Stimulated activated CD4-positive, alpha-beta T cell treated with anti-CD3 and anti-CD28 coated beads, Interleukin-4, amount 100 ng/mL, for 4 hours (primary cell): ENCODE measurements at places on chromosomes 2 and 18.
A peak's percentile ranks its signal among the peaks of the same experiment; 100 is the strongest.

DNA sequence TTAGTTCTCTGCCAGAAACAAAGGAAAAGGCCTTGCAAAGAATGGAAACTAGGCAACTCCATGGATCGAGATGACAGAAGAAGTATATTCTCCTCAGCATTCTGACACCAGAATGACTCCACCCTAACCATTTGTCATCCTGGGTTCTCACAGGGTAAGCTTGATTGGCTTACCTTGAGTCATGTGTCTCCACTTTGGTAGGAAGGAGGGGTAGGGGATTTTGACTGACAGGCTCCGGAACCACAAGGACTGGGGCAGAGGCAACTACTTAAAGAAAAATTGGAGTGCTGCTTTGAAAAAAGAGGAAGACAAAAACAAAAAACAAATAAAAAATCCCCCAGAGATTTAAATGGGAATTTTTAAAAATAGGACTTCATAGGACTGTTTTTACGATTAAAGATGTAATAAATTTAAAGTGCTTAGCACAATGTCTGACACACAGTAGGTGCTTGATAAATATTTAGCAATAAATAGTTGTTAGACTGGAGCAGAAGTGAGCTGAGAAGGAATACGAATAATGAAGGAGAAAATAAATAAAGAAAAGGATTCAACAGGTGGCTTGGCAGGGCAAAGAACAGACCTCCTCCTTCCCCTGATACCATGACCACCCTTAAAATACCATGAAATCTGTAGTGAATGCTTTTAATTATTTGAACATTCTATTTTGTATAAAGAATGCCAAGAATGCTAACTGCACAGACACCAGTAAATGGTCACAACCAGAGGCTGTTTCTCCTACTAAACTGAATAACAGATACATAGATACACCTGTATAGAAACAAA is 230.2 kb downstream of the CDCA7 start:
- no peak for DNase-seq

DNA sequence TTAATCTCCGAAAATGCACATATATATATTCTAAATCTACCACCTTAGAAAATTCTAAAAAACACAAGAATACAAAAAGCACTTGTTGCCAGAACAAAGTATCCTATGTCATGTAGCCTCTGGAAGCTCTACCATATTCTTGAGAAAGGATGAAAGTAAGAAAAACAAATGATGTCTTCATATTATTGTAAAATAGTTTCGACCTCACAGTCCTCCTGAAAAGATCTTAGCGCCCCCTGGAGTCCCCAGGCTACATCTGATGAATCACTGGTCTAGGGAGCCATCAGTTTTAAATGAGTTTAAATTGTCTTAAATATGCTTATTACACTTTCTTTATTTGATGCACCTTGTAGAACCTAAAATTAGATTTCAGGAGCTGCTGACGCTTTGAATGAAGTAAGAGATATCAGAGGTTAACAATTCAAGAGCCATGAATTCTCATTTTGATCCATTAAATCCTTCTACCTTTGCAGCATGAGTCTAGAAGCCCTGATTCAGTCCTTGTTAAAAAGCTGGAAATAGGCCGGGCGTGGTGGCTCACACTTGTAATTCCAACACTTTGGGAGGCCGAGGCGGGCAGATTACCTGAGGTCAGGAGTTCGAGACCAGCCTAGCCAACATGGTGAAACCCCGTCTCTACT is 138.8 kb downstream of the MCFD2 start:
- peak; percentile 42 for DNase-seq

- no peak for DNase-seq
Observed at GRCh38 chr2:201205515-201205849, 22.5 kb downstream of the CASP10 start.

- DNase-seq, result no peak
Observed at GRCh38 chr2:2950403-2950952, 427.1 kb downstream of the EIPR1 start.

DNA sequence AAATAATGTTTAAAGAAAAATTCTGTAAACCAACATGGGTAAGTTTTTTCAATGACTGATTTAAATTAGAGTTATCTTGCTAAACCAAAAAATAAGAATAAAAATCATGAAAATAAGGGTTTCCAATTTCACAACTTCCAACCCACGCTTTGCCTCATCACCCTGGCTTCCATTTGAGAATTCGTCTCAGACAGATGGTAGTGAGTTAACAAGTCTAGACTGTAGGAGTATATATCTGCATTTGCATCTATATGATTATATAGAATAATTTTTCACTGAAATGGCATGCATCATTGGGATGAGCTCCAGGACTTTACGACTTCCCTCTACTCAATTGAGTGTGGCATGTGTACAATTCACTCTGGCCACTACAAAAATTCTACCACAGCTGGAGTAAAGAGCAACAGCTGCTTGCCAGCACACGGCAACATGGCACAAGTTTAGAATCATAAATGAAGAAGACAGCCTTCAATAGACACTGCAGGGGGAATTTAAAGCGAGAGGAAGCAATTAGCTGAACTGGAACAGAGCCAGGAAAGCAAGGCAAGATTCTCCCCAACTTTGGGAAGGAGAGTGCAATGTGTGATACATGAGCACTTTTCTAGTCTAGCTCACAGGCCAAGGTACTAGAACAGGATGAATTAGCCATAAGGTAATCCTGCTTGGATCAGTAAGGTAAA is 1673.5 kb upstream of the CELF4 start:
- no peak for DNase-seq

DNA sequence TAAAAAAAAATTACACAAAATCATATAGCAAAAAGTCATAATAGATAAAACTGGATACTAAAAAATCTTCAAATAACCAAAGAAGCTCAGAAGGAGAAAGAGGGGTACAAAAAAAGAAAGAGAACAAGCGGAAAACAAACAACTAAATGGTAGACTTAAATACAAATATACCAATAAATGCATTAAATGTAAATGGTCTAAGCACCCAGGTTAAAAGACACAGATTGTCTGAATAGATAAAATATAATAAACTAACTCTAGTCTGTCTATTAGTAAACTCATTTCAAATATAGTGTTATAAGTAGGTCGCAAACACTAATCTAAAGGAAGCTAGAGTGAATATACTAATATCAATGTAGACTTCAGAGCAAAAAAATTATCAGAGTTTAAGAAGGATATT is 357.4 kb downstream of the METTL4 start:
- no peak for DNase-seq

GRCh38 chr2:176292608-176293007 is 23.4 kb downstream of the MTX2 start:
- DNase-seq, result no peak

DNA sequence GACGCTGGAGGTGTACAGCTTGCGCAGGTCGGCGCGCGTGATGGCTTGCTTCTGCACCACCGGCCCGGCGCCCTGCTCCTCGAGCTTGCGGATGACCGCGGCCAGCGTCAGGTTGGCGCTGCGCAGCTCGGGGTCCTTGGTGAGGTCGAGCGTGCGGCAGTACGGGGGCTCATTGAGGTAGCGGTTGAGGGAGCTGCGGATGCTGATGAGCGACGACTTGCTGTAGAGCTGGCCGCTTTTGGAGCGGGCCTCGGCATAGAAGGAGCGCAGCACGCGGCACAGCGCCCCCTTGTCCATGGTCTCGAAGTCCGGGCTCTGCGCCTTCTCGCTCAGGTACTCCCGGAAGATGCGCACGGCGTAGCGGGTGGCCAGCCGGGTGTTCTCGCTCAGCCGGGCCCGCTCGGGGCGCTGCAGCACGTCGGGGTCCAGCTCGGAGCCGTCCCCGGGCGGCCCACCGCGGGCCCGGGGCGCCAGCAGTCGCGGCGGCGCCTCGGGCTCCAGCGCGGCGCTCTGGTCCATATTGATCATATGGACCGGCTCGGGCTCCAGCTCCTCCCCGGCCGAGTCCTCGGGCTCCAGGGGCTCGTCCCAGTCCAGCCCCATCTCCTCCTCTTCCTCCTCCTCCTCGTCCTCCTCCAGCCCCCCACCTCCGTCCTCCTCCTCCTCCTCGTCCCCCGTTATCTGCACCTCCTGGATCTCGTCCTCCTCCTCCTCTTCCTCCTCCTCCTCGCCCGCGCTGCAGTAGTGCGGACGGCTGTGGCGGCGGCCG is 523 bp downstream of the KCTD1 start:
- DNase-seq, result peak; percentile 52

- no peak for DNase-seq
Observed at GRCh38 chr2:37784071-37784758, 112.8 kb upstream of the CDC42EP3 start.

GRCh38 chr2:145524836-145525235 is 1004.9 kb upstream of the ZEB2 start:
- DNase-seq, result no peak

GRCh38 chr2:241003830-241004564 is 5.6 kb downstream of the SNED1 start:
- DNase-seq, result no peak

GRCh38 chr2:157447031-157447430 is 3.1 kb upstream of the CYTIP start:
- DNase-seq, result no peak

GRCh38 chr2:210964141-210964764 is 407.9 kb downstream of the CPS1 start:
- DNase-seq, result no peak

DNA sequence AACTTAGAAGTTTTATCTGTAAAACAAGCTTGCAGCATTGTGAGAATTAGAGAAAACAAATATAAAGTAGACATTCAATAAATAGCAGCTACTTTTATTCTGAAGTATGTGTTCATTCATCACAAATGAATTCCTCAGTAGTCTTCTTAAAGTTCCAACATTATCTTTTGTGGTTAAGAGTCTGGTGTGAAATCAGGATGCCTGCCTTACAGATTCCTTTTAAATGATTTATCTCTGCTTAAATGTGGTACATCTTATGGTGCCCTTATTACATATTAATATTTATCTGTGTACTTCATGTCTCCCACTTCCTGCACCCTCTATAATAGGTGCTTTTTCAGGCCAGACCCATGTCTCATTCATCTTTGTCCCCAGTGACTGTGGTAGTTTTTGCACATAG is 595.0 kb downstream of the STK39 start:
- DNase-seq, result no peak

DNA sequence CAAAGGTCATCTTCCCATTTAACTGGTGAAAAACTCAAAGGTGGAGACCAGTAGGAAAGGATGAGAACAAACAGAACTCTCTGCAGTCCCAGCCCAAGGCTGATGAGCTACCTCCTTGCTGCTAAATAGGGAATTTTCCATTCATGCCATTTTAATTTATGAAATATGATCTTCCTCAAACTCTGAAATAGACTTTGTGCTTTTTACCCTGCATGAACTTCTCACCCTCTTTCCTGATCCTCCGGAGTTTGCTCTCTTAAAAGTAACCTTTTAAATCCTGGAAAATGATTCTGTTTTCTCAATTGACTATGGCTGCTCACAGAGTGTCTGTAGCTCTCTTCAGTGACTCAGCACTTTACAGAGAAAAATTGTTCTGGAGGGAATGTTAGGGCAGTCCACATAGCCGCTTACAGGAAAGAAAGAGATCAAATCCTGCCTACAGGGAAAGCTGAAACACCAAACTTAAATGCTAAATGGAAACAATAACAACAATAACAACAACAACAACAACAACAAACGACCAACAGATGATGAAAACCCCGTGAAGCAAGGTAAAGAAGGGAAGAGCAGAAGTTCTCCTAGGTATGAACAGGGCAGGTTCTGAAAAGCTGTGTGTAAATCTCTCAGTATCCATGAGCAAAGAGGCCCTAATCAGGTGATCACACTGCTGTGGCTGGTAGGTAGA is 79.8 kb upstream of the SESTD1 start:
- DNase-seq, result no peak

DNA sequence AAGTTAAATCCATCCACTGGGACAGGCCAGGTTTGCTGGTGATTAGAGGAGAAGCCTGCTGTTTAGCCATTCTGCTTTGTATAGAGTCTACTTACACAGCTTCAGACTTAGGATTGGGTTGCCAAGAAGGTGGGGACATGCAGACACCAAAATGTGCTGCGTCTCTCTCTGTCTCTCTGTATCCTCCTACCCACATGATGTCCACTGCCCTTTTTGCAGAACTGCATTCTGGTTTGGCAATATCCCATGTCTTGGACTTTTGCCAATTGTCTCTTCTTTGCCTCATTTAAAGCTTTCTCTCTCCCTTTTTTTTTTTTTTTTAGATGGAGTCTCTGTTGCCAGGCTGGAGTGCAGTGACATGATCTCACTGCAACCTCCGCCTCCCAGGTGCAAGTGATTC is 261.1 kb upstream of the FN1 start:
- DNase-seq, result no peak

DNA sequence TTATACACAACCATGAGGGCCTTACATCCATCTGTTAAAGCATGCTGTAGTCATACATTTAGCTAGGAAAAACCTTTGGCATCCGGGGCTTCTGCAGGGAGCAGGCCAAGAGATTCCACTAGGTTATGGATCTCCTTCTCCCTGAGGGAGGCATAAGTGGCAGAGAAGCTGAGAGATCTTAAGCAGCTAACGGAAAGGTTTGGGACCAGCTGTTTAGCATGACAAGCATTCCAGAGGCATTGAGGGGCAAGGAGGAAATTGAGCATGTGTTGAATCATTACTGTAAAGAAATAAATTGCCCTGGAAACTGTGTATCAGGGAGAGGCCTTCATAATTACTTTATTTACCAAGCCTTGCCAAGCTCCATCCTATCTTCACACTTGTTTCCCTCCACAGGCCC is 643.1 kb downstream of the CNTNAP5 start:
- no peak for DNase-seq

- DNase-seq, result no peak
Observed at GRCh38 chr18:22840606-22841144, 92.5 kb upstream of the RBBP8 start.

DNA sequence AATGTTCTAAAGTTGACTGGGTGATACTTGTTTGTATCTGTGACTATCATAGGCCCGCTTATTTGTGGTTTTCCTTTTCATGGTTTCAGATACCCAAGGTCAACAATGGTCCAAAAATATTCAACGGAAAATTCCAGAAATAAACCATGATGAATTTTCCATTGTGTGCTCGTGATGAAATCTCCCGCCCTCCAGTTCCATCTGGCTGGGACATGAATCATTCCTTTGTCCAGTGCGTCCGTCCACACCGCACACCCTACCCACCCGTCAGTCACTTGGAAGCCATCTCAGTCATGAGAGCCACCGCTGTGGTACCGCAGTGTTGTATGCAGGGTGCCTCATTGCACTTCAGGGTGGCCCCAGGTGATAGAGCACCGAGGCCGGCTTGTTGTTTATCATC is 268.2 kb upstream of the PXDN start:
- no peak for DNase-seq

GRCh38 chr18:58345875-58346274 is 283.0 kb downstream of the ALPK2 start:
- DNase-seq, result no peak

DNA sequence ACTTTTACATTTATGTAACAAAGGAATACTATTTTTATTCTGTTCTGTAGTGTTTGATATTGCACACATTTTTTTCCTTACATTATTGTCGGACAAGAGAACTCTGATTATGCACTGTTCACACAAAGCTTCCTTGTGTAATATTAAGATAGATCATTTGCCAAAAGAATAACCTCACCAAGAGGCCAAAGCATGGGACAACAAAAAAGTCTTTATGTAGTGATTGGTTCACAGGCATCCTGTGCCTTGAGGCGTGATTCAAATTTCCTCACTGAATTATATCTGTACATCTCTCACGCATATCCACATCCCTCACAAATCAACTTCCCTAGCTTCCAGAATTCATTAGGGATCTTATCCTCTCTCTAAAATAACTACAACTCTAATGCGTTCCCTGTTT is 642.7 kb downstream of the NR4A2 start:
- no peak for DNase-seq

- DNase-seq, result no peak
Observed at GRCh38 chr2:714005-714741, 37.0 kb upstream of the TMEM18 start.
